ENCODE measurements at places on chromosomes 12 and 14. TPM values are rescaled to one million over a fixed set of nuclear protein-coding genes. Genes with fewer than 3 reads are reported as not detected.

DNA sequence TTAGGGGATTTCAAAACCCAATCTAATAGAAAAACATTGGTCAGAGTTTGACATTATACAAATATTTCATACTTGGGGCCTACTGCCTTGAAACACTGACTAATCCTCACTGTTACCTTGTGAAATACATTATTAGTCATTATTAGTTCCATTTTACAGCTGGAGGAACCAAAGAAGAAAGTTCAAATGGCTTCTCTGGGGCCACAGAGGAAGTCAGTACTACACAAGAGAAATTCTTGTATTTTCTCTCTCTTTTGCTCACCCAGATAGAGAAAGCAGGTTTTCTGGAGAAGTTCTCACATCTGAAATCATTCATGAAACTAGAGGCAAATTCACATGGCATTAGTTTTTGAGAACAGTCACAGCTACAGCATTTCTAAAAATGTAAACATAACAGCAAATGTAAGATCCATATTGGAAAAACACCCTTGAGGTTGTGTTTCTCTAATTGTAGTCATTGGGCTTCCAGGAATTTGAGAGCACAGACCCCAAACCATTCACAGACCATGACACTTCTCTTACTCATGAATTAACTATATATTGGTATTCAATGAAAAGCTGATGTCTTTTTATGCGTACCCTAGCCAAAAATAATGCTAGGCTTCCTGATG, 83.0 kb downstream of the LLPH start:
- DNase-seq = no peak

The NRXN3 gene
- 8.8 TPM for total RNA-seq

GRCh38 chr12:15209782-15210181, 11.4 kb downstream of the RERG start:
- DNase-seq = no peak

- DNase-seq = no peak
These were observed 40.3 kb downstream of the FAM222A start for GRCh38 chr12:109753959-109754358.

DNA sequence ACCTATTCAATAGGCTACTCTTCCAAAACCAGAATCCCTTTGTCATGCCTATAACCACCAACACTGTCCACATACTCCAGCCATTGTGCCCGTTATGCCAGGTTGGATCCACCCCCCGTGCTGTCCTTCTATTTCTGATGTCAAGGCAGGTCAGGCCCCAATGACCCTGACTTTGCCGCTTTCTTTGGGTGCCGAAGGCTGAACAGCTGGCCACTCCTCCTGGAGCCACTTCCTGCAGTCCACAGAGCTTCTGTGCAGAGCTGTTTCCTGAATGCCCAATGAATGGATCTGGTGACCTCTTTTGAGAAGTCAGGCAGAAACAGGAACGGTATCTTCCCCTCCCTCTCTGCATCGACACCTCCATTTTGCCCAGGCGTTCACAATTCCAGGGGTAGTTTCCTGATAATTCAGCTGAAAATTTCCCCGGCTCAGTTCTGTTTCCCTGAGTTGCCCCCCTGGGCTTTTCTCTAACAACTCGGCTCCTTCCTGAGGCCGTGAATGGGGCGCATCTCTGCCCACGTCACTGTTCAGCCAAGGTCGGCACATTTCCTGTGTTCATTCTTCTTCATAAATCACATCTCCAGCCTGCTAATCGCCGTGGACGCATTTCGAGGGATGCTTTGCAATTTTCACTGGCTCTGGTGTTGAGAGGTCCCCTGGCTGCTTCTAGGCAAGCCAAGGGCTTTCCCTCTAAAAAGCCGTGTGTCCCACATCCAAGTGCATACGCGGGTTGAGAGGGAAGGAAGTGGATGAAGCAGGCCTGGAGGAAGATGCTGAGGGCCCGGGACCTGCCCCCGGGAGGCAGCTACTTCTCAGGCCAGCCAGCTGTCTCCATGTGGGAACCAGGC, 86.5 kb downstream of the PAPOLA start:
- no peak for DNase-seq
